ENCODE measurements at places on chromosomes 7 and 10.

- peak; percentile 95 for DNase-seq
These were observed 27.1 kb downstream of the OGDH start for GRCh38 chr7:44633254-44634186.

DNA sequence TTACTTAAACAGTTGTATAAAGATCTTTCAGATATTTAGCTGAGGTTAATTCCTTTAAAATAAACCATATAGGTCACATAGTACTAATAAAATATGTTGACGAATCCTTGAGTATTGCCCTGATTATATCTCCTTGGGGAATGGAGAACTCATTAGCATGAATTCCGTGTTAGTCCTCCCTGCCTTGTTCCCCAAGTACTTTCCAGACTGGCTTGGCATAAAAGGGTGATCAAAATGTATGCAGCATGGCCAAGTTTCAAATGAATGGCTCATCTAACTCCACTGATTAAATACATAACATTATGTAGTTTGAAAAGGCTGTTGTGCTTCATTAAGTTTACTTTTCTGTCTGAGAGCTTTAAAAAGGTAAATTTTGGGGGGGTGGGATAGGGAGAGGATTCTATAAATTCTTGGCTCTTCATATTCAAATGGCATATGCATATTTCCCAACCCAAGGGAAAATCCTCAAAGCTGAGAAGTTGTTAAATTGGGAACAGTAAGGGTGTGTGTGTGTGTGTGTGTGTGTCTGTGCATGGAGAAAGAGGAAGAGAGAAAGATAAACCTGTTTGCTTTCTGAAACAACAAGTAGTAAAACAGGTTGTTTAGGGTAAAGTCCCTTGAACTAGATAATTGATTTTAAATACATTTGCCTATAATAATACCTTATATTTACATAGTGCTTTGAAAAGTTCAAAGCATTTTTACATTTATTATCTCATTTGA is 4.8 kb upstream of the ADD3 start:
- no peak for DNase-seq

GRCh38 chr10:36171556-36171952 is 529.5 kb upstream of the FZD8 start:
- DNase-seq: peak; percentile 30

GRCh38 chr7:8070451-8071180 is 102.0 kb downstream of the GLCCI1 start:
- no peak for DNase-seq

DNA sequence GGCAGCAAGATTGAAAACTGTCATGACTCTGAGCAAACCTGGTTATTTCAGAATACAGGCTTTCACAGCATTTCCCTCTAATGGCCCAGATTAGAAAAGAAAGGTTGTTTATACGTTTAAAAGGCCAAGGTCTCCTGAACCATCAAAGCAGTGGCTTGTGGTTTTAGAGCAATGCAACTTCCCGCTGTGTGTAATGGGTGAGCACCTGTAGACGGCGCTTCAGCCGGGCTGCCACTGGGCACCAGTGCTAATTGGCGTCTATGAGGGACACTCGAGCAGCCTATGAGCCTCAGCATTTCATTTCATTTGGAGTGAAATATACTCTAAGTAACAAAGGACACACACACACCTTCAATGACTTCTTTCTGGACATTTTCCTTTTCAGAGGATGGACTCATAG is 671.0 kb upstream of the FZD8 start:
- no peak for DNase-seq

GRCh38 chr10:48608279-48608681 is 3.4 kb upstream of the ARHGAP22 start:
- no peak for DNase-seq

DNA sequence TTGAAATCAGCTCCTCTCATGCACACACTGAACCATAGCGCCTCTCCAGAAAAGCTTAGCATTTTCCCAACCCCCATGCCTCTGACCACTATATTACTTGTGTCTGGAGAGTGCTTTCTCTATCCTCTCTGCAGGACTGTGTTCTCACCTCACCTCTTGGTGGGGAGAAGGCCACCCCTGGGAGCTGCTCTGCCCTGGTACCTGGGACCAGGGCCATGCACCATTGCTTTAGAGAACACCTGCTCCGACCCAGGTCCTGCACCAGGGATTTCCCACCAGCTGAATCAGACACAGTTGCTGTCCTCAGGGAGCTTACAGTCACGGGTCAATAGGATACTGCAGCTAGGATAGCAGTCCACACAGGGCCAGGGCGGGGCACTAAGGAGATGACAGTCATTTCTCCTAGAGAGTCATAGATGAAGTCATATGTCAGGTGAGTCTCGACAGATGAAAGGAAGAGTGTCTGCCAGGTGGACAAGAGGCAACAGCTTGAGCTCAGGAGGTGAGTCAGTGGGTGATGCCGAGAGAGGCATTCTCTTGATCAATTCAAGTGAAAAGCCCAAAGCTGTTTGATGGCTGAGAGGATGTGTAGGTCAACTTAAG is 619 bp upstream of the LMTK2 start:
- DNase-seq: no peak

DNA sequence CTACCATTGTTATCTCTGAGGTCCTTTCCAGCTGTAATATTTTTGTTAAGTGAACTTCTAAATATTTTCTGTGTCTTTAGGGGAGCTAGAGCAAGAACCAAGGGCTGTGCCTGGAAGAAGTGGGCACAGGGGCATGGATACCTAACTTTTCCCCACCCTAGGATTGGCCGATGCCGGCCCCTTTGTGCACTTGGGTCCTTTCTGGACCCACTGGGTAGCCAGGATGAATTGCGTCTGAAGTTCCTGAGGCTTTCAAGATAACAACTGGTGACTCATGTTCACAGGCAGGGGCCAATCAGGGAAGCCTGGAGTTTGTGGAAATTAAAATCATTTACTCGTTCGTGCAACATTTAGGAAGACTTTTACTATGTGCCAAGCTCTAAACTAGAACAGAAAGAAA is 758 bp downstream of the DPCD start:
- DNase-seq: peak; percentile 42

GRCh38 chr10:34615770-34616169 is 199.3 kb downstream of the PARD3 start:
- peak; percentile 10 for DNase-seq

DNA sequence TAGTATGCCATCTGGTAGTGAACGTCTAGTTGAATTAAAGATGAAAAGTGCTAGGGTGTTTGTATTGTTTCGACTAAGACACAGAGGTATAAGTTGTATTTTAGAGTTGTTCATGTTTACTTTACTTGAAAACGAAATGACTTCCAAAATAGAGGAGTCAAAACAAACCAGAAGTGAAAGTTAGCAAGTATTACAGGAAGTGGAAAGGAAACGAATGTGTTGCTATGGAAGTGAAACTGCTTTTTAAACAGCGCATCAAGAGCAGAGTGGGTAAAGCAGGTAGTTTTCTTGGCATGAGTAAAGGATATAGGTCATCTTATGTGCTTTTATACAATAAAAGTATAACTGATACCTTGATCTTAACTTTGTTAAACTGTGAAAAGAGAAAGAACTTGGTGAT is 20.0 kb upstream of the GALNTL5 start:
- DNase-seq: no peak

DNA sequence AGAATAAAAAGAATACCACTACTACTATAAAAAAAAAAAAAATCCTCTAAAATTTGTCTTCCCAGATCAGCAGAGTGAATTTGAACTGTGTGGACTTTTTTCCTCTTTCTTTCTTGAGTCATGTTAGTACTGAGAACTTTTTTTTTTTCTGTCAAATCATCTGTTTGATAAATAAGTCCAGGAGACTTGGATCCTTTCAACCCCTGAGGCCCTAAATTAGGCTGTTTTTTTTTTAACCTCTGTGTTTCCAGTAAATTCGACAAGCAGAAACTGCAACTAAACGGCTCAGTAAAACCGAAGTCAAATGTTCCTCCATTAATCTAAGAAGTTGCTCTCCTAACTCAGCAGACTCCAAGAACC is 2.7 kb downstream of the MAP3K8 start:
- no peak for DNase-seq

DNA sequence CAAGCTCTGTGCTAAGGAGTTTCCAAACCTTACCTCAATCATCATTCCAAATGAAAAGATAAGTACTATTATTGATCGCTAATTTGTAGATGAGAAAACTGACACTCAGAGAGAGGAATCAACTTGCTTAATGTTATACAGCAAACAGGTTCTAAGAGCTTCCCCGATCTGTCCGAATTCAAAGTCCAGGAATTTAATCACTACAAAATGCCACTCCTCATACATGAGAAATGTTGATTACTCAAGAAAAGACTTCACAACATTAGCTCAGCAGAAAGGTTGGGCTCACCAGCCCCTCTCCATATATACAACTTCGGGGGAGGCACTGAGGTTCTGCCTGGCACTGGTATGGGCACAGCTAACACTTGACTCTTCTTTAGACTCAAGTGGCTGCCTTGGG is 80.7 kb downstream of the SLC16A9 start:
- no peak for DNase-seq

- no peak for DNase-seq
These were observed 473.3 kb downstream of the PLXNA4 start for GRCh38 chr7:132102942-132103341.

DNA sequence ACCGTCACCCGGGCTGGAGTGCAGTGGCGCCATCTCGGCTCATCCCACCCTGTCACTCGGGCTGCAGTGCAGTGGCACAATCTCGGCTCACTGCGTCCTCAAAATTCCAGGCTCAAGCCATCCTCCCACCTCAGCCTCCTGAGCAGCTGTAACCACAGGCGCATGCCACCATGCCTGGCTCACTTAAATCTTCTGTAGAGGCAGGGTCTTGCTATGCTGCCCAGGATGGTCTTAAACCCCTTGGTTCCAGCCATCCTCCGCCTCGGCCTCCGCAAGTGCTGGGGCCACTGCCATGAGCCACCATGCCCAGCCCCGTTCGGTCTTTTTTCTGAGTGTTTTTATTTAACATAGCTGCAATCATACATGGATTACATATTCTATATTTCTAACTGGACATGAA is 30.6 kb downstream of the ZFAND2A start:
- no peak for DNase-seq

GRCh38 chr10:92173996-92174395 is 116.9 kb downstream of the CPEB3 start:
- no peak for DNase-seq

- DNase-seq: no peak
These were observed 62.4 kb upstream of the EMX2 start for GRCh38 chr10:117480097-117480496.

DNA sequence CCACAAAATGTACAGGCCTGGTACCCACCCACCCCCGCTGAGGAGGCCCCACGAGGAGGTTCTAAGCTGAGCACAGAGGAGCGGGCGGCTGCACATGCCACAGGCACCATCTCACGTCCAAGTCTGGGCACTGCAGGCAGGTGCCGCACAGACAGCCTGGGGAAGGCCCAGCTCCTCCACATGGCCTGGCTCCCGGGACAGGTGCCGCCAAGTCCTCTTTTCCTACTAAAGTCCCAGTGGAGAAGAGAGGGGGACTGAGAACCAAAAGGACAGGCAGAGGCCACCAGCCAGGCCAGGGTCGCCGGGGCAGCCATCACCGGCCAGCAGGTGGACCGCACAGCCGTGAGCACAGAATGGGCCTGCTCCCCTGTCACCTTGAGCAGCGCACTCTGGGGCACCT is 91.1 kb downstream of the MAD1L1 start:
- no peak for DNase-seq

GRCh38 chr10:5070648-5071410 is 23.4 kb upstream of the AKR1C3 start:
- DNase-seq: no peak

GRCh38 chr10:63227207-63227895 is 94.2 kb downstream of the NRBF2 start:
- DNase-seq: peak; percentile 71

- DNase-seq: peak; percentile 22
These were observed 80.2 kb downstream of the PRTFDC1 start for GRCh38 chr10:24872049-24872789.

DNA sequence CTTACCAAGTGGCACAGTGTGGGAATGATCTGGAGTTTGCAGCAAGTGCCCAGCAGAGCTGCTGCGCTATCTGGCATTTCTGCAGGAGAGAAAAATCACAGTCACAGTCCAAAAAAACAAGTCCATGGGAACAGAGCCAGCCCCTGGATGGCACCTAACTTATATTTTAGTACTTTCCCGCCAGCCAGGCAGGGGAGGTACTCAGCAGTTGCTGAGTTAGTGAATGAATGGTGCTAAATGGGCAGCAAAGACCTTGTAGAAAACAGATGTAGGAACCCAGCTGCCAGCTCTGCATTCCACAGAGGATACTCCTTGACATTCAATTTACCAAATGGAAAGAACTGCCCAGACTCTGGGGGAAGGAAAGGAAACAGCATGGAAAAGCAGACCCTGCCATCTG is 54.5 kb downstream of the GSDME start:
- peak; percentile 18 for DNase-seq

DNA sequence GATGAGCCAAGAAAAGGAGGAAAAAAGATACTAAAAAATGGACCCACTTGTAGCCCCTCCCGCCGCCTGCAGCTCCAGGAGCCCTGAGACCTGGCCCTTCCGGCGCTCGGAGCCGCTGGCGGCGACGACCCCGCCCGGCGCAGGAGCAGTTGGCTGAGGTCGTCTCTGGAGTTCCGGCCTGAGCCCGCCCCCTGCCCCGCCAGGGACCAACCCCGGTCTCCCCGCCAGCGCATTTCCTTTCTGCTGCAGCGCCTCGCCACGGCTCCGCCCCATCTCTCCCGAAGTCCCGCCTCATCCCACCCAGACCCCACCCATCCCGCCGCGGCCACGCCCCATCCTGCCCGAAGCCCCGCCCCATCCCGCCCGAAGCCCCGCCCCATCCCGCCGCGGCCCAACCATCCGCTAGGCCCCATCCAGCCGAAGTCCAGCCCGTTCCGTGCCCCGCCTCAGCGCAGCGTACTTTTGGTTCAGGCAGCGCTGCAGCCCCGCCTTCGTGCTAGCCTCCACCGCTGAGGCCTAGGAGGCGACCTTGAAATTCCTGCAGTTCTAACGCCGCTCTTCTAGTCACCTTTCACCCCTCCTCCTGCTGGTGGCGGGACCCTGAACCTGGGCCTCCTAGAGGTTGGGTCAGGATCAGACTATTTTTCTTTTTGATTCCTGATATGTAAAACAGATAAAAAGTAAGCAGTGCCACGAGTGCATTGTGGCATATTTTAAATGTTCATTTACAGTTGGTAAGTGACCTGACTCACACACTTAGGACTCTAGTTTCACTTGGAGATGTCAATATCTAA is at the start of gene STN1:
STN1 (minus strand) TSS at position 132 of the 794 bp plus-strand sequence. CDS start 590 bp downstream, outside the sequence.
- peak; percentile 97 for DNase-seq

DNA sequence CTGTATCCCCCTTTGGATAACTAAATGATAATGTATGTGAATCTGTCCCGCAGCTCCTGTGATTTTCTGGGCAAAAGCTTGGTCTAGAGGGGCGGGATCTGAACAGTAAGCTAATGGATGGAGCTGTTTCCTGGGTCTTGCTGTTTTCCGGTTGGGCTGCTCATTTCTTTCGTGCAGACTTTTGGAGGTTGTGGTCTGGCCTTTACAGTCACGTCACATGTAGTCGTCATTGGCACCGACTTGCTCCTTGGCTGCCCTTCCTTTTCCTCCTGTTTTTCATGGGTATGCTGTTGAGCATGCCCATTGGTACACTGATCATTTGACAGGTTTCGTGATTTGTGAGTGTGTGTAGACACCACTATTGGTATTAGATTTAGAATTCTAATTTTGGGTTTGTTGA is 2.0 kb downstream of the FBH1 start:
- no peak for DNase-seq
